NCI-H82 (cell line): ENCODE measurements at places on chromosomes 12 and 14.

- peak; percentile 69 for DNase-seq
Measured at GRCh38 chr12:103924761-103925641, 5.2 kb upstream of the HSP90B1 start.

DNA sequence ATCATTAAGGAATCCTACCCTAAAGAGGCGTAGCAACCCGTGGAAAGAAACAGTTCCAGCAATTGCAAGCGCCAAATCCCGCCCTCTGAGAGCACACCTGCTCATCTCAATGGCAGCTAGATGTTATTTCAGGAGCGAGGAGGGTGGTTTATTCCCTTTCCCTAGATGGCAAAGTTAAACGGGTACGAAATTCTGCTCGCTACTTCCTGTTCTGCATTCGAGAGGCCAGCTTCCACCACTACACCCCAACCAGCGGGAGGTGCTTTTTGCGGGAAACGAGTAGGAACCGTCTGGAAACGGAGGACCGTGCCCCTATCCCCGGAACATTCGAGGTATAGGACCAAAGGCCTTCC is 536 bp downstream of the VPS29 start:
- DNase-seq: peak; percentile 66

GRCh38 chr14:88476214-88476774 is 78.5 kb downstream of the PTPN21 start:
- DNase-seq: no peak

- no peak for DNase-seq
Measured at GRCh38 chr12:66663611-66664010, 15.3 kb downstream of the GRIP1 start.

- no peak for DNase-seq
Measured at GRCh38 chr14:95569440-95569839, 34.6 kb downstream of the GLRX5 start.

- peak; percentile 38 for DNase-seq
Measured at GRCh38 chr14:104681689-104682074, 7.7 kb upstream of the INF2 start.

- no peak for DNase-seq
Measured at GRCh38 chr14:91284146-91284790, 39.8 kb upstream of the GPR68 start.

DNA sequence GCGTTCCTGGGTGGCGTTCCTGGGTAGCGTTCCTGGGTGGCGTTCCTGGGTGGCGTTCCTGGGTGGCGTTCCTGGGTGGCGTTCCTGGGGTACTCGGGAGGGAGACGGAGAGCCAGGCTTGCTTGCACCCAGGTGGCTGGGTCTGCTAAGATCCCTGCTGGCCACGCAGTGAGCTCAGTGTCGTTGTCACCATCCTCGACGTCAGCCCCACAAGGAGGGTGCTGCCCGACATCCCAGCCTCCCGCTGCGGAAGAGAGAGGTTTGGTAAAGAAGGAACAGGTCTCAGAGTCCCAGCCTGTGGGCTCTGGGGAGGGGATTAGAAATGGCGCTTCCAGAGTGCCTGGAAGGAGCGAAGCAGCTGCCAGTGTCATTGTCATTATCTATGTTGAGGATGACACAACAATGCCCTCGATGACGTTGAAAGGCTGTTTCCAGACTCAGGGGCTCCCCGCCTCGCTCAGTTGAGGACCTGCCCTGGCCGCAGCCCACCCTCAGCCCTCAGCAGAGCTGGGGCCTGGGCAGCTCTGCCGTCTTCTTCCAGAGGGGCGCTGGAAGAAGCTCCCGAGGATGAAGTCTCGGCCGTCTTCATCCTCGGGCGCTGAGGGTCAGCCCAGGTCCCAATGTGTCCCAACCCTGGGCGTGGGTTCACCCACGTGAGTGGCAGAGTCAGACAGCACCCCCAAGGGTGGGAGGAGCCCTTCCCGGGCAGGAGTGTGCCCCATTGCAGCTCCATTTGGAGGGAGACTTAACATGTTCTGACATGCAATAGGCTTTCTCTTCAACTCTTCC is 328.8 kb downstream of the ADGRD1 start:
- no peak for DNase-seq

GRCh38 chr14:67619446-67620216 is at the start of gene ARG2:
Gene ARG2, plus strand, starts transcription at chr14:67619920. Its CDS starts 58 bp downstream, at chr14:67619978.
- DNase-seq: peak; percentile 93

DNA sequence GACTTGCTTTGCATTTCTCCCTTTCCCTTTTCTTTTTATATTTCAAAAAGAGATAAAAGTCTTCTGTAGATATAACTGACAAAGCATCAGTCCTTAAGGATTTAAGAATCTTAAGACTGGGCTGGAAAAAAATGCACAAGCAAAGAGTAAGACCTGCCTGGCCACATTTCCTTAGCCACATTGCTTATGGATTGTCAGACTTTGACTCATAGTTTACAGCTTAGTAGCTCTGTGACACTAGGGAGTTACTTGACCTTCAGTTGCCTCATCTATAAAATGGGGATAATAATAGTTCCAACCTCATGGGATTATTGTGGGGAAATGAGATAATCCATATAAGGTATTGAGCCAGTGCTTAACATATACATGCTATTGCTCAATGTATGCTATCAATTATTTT is 66.4 kb upstream of the STK38L start:
- DNase-seq: no peak

DNA sequence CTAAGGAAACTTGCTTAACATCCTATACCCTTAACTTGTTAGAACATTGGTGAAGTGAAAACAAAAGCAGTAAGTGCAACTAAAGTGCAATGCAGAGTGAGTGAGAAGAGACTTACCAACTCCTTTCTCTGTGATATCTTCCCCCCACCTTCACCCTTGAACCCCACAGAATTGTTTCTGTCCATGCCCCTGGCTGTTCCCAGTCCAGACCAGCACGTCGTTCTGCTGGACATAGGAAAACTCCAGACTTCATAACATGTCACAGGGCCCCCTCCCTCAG is 91.9 kb downstream of the DAD1 start:
- no peak for DNase-seq

DNA sequence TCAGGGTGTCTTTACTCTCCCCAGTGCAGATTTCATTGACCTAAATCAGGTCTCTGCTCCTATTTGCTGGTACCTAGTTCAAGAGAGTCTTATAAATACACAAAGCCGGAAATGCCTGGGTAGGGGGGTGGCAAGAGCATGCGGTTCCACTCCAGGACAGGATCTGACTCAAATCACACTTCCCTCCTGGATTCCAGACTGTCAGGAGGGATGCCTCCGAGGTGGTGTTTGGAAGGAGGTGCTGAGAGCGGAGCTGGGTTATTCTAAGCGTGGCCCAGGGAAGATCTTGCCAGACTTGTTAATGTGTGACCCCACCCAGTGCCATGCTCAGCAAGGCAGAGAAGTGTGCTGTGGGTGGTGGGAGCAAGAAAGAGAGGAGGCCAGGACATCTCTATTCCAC is 49.8 kb downstream of the B4GALNT3 start:
- DNase-seq: no peak

DNA sequence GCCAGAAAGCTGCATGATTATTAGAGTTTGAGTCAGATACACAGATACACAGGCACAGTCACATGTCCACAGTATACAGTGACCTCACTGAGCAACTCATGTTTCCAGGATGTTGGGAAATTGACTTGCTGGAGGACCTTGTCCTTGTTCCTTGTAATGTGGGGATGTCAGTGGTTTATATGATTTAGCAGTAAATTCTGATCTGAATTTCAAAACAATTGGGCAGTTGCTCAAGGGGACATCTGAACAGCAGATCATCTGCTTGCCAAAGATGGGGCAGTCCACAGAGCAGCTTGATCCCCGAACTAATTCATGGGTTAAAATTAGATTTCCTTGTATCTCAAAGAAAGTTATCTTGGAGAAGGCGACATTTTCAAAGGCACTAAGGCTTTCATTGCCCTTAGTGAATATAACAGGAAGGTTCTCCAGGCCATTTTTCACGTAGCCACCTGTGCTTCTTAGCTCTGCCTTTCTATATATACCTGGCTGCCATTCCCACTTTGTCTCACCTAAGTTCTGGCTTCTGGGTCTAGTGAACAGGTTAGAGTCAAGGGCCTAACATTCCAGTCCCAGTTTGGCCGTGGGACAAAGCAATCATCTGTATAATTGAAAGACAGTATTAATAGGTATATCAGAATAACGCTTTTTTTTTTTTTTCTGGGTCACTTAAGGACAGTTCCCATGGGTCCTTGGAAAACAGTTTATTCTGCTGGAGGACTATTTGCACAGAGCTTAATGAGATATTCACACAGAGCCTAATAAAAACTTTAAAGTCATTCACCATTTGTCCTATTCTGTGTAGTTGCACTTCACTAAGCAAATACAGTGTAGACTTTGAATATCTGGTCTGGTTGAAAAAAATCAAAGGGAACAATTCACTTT is 64.9 kb upstream of the STRN3 start:
- DNase-seq: no peak

DNA sequence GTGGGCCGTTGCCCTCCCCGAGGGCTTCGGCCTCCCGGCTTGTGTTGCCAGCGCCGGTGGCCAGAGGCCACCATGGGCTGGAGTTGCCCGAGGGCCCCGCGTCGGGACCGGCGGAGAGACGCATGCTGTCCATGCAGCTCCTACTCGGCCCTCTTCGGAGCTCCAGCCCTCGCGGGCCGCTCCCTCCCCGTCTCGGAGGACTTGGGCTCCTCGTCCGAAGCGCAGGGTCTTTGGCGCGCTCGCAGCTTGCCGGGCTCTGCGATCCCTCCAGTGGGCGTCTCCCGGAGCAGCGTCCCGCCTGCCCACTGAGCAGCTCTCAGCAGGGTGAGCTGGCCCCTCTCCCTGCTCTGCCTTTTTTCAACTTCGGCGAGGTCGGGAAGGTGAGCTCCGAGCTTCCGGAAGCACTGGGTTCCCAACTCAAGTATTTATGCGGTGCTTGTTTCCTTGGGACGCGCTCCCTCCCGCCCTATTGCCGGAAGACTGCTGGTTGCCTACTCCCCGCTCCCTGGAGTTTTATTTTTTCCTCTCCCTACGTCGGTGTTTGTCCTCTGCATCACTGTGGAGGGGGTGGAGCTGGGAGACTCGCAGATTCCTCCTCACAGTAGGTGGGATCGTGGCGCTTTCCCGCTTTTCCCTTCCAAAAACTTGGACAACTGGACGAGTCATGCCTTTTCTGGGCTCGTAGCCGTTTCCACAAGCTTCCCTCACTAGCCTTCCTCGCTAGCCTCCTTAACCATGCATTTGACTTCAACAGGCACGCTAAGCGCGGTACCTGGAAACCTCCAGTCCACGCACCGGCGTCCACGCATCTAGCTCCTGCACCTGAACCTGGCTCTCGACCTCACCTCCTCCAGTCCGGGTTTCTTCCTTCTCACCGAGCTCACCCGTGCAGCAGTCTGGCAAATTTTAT is at the start of gene AVPR1A:
AVPR1A (minus strand) TSS at position 489 of the 910 bp plus-strand sequence; CDS start at position 124, 365 bp downstream.
- DNase-seq: no peak

DNA sequence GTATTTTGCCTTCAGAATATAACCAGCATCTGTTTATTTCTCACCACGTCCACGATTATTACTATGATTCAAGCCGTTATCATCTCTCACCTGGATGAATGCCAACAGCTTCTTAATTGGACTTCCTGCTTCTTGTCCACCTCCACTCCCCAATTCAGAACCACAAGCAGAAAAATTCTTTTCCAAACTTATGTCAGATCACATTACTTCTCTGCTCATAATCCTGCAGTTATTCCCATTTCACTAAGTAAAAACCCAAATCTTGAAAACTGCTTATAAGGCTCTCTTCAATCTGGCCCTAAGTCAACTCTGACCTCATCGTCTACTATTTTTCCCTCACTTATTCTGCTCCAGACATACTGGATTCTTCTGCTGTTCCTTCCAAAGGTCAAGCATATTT is 2.0 kb downstream of the CRY1 start:
- peak; percentile 19 for DNase-seq

DNA sequence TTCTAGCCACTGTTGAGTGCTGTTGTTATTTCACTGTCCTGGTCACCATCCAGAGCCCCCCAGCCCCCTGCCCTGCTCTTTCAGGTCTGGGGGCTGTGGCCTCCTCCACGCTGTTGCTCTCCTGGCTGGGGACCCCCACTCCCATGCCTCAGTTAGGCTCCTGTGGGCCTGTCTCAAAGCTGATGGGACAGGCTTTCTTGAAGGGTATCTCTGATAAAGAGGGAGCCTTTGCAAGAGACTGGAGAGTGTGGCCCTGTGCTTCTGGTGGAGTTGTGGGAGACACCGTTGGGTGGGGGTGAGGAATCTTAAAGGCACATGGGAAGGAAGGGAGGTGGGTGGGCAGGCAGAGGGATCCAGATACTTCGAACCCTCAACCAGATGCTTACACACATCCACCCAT is 12.2 kb upstream of the KRT86 start:
- DNase-seq: no peak
